ENCODE measurements at places on chromosomes 1 and 21.

GRCh38 chr1:225581186-225581585, 71.7 kb downstream of the ENAH start:
- no peak for DNase-seq

DNA sequence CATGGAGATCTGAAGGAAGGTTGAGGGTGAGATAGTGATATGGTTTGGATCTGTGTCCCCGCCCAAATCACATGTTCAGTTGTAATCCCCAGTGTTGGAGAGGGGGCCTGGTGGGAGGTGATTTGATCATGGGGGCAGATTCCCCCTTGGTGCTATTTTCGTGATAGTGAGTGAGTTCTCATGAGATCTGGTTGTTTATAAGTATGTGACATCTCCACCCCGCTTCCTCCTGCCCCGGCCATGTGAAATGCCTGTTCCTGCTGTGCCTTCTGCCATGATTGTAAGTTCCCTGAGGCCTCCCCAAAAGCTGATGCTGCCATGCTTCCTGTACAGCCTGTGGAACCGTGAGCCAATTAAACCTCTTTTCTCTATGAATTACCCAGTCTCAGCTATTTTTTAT, 451.9 kb upstream of the VAMP3 start:
- no peak for DNase-seq

- DNase-seq = no peak
Observed at GRCh38 chr1:50666849-50667248, 243.6 kb upstream of the DMRTA2 start.

DNA sequence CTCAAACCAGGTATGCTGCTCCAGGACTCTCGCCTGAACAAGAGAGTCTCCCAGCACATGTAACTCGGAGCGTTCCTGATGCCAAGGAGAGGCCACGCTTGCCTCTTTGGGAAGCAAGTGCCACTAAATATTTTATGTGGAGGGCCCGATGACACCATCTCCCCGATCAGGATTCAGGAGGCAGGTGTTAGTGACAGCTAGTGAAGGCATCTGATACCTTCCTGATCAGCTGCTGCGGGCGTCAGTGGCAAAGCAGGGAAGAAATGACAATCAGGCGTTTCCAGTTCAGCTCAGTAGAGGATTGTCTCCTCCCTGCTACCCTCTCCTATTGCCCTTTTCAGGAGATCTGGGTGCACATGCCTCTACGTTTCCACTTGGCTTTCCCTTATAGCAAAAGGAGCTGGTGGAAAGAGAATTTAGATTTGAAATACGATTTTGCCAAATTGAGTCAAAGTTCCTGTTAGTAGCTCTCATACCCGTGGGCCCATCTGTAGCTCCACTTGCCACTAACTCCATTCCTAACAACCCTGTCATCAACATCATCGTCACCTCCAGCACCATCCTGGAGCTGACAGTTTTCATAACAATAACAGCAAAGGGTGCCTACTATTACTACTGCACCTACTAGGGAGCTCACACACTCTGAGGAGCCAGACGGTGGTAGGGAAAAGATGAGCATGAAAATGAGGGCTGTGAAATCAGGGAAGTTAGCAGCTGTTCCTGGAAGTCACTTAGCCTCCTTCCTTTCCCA, 21.6 kb downstream of the PLXNA2 start:
- no peak for DNase-seq

- DNase-seq = peak; percentile 6
Observed at GRCh38 chr1:102942324-102942723, 166.0 kb downstream of the COL11A1 start.

DNA sequence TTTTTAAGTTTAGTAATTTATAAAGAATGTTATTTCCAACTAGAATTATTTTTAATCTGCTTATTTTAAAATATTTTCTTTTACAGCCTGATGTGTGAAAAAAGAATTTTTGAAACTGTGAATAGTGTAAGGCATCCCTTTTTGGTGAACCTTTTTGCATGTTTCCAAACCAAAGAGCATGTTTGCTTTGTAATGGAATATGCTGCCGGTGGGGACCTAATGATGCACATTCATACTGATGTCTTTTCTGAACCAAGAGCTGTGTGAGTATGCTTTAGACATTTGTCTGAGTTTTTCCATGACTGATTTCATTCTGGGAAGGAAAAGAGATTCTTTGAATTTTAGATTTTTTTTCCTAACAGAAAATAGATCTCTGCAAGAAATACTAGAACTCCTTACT, 77.9 kb downstream of the GTF2B start:
- no peak for DNase-seq

GRCh38 chr1:54556110-54556509, 8.1 kb downstream of the ACOT11 start:
- DNase-seq = no peak

DNA sequence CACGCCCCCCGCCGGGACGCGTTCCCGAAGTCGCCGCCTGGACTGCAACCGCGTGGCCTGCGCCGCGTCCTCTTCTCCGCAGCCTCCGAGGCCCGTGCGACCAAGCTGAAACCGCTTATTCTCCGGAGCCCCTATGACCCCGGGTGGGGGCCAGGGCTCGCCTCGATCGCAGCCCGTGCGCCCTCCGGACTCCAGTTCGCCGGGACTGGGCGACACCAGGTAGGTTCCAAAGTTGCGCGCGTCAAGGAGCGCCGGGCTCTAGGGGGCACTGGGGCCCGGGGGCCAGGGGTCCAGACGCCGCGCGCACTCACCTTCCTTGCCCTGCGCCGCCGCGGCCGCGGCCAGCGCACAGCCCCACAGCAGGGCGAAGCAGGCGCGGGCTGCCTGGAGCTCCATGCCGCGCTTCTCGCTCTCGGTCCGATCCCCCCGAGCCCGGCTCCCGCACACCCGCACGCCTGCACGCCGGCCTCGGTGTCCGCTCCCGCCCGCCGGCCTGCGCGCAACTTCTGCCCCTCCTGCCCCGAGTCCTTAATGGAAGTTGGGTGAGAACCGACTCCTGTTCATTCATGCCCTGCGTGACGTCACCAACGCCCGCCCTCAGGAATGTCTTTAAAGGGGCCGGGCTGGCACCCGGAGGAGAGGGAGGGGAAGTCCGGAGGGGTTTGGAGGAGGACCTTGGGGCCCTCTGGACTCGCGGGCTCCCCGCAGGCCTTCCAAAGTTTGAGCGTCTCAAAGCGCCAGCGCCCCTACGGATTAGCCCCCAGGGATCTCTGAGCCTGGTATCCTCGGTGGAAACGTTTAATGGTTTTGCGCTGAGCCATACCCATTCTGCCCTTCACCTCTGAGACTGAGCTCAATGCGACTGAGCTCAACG, at the start of gene EPHA2:
Gene EPHA2 (minus strand): TSS at position 533 of the 874 bp plus-strand sequence. CDS start 137 bp downstream, at position 396.
- peak; percentile 80 for DNase-seq

DNA sequence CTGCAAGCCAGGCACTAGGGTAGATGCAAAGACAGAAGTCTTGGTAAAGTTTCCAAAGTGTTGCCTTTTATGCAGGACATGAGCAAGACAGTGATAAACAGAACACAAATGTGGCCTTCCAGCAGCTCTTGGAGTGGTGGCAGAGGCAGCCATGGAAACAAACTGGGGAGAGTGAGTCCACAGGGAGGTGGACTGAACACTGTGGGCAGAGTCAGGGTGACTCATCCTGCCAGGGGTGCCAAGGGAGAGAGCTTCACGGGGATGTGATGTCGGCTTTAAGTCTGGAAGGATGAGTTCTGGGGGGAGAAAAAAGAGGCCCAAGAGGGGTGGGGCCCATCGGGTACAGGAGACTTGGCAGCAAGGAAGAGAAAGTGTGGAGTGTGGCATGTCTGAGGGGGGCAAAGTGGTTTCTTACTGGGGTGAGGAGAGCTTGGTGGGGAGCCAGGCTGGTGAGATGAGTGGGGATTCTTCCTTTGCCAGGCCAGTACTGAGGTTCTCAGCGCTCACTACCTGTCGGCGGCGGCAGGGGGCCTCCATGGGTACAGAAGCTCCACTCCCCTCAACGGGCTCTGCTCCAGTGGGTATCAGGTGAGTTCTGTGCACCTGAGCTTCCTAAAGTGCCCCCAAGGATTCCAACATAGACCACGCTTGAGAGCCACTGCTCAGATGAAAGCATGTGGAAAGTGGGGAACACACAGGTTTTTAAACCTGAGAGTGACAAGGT, 41.8 kb downstream of the KIAA0040 start:
- DNase-seq = no peak

DNA sequence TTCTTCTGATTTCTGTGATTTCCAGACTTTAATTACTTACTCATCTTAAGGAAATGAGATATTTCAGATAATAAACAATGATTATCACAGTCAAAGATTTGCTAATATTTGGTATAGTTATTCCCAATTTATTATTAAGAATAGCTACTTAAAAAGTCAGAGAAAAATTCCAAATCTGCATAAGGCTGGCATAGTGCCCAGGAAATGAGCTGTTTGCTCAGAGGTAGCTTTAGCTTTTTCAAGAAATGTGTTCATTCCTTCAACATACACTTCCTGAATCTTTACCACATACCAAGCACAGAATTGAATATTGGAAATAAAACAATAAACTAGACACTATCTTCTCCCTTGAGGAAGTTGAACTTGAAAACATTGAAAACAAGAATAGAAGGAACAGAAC, 44.3 kb upstream of the KCNK1 start:
- DNase-seq = no peak

- DNase-seq = no peak
Observed at GRCh38 chr1:39960431-39960958, 5.5 kb downstream of the MFSD2A start.
